ENCODE measurements at places on chromosomes 11 and 22.

DNA sequence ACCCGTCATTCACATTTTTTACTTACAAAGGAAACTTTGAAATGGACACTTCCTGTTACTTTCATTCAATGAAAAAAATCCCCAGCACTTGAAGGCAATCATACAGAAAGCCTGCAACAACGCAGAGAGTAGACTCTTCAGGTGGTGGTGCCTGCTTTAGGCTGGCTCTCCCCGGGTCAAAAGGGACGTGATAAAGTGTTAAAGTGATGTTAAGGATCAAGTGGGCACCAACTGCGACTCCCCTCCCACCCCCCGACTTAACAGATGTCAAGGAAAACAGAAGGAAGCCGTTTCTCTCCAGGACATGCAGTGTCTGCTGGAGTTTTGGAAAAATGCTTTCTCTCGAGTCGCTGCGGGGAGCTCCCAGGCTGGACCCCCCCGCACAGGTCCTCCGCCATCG, 414 bp upstream of the PNPLA3 start:
- peak; percentile 12 for DNase-seq

DNA sequence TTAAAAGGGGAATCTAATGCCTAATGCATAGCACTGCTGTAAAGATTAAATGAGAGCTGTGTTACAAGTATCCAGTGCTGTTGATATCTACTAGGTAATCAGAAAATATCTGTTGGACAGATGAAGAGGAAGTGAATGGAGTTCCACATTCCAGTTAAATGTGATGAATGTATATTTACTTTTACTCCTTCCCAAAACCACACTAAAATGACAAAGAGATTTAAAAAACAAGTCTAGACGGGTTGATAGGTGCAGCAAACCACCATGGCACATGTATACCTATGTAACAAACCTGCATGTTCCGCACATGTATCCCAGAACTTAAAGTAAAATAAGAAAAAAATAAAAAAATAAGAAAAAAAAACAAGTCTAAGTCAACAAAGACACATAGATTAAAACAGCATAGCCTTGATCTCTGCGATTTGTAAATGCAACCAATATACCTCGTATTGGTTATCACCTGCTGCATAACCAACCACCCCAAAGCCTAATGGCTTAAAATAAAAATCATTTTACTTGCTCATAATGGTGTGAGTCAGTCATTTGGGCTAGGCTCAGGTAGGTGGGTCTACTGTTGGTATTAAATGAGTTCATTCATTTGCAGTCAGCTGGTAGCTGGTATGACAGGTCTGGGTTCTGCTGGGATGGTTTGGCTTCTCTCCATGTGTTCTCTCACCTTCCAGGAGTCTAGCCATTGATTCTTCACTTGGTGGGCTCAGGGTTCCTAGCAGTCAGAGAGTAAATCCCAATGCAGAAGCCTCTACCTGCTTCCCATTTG, 39.7 kb upstream of the SLC6A5 start:
- DNase-seq, result no peak

- DNase-seq, result peak; percentile 79
These were observed 19.3 kb downstream of the SCARF2 start for GRCh38 chr22:20418211-20418788.

DNA sequence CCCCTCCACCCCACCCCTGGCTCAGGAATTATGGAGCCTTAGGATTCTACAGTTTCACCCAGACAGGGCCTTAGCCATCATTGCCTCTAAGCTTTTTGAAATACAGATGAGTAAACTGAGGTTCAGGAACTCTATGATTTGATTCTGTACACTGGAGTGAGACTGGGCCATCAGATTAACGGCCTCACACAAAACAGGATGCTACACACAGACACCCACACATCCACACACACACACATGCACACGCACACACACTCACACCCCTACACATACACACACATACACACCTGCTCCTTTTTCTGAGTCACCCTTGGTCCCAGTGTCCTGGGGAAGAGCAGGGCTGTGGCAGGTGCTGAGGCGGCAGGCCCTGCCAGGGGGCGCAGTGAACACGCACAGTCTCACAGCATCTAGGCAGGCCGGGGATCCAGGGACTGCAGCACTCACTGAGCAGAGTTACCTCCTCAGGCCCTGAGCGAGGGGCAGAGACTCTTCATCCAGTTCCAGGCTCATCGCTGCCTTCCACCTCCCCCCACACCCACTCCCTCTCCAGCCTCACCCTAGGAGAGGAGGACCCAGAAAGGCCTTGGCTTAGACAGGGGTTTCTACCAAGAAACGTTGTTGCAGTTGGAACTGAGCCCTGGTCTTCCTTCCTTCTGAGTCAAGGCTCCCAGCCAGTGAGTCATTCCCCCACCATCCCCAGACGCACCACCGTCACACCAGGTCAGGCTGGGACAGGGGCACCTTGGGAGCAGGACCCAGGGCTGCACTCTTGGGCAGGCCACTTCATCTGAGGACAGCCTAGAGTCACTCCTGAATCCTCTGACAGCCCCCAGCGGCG, 89.8 kb upstream of the PARVA start:
- no peak for DNase-seq

DNA sequence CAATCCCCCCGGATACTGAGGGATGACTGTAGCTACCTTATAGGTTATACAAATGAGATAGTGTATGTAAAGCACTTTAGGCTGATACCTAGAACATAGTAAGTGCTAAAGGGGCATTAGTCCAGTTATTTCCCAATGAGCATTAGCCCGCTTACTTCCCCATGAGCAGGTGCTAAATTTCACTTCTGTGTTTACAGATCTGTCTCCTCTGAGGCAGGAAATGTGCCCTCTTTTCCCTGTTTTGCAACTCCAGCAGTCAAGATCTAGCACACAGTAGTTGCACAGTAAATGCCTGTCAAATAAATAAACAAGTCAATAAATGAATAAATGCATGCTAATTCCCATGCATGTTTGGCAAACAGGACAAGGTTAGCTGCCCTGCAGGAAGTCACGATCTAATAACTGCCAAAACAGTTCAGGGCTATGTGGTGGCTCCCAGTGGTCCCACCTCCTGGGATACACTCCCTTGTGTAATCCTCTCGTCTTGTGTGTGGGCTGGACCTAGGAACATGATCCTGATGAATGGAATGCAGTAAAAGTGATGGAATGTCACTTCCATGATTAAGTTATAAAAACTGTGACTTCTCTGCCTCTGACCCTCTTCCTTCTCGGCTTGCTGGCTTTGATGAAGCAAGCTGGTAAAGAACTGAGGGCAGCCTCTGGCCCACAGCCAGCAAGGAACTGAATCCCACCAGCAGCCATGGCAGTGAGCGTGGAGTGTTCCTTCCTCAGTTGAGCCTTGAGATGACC, 459.0 kb downstream of the SOX6 start:
- no peak for DNase-seq

GRCh38 chr11:34358258-34358727, 483 bp upstream of the ABTB2 start:
- DNase-seq, result no peak

DNA sequence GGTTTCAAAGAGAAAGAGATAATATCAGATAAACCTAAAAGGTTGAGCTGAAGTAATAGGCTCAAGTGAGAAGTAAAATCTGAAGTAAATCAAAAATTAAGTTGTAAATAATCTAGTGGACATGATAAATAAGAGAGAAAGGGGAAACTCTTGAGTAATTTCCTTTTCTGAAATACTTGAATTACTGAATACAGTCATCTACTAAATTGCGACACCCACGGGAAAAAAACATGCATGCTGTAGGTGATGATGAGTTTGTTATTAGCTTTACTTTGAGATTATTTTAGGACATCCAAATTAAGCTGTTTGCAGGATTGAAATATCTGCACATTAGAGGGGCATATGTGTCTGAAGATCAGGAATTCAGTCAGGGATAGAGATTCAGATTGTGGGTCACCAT, 50.0 kb upstream of the CARD18 start:
- DNase-seq, result no peak

DNA sequence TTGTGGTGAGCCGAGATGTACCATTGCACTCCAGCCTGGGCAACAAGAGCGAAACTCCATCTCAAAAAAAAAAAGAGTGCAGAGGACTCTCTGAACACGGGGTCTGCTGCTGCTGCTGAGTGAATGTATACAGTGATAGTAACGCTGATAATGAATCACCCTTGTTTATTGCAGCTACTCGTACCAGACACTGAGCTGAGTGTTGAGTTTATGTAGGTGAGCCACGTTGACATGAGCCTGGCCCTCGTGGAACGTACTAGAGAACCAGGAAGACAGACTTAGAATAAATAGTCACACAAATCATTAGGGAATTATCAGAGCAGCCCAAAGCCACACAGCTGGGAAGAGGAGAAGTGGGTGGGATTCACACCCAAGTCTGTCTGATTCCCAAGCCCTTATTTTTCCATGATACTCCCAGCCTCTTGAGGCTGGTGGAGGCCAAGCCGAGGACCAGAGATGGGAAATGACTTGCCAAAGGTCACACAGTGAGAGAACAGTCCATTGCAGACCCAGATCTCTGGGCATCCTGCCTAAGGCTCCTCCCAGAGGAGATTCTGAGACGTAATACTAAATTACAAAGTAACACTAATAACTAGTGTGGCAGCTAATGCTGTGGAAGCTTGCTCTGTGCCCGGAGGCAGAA, 34.8 kb downstream of the MB start:
- DNase-seq, result no peak

GRCh38 chr11:111777094-111778046, 11.2 kb upstream of the PPP2R1B start:
- peak; percentile 70 for DNase-seq

DNA sequence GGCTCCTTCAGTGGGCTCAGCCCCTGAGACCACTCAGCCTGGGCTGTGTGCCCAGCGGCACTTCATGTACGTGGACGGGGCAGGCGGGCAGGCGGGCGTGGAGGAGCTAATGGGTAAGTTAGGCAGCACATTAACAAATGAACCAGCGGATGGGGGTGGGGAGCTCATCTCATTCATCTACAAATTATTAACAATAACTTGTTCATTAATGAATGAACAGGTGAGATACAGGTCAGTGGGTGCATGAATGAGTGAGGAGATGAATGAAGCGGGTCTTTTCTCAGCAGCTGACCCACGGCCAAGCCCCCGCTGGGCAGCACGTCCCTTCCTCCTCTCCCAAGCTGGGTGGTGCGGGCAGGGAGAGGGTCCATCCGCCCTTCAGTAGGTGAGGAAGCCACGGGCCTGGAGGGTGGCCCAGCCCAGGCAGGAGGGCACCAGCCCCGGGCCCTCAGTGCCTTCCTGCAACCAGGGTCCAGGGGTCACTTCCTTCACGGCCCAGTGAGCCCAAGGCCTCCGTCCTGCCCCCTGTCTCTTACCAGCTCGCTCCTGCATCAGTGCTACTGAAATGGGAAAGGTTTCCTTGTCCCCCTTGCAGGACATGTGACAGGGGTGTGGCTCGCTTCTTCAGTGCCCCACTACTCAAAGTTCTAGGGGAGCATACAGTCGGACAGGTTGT, 60.5 kb upstream of the KCNQ1OT1 start:
- no peak for DNase-seq

- peak; percentile 27 for DNase-seq
These were observed 84.0 kb upstream of the CTSC start for GRCh38 chr11:88421530-88421929.

DNA sequence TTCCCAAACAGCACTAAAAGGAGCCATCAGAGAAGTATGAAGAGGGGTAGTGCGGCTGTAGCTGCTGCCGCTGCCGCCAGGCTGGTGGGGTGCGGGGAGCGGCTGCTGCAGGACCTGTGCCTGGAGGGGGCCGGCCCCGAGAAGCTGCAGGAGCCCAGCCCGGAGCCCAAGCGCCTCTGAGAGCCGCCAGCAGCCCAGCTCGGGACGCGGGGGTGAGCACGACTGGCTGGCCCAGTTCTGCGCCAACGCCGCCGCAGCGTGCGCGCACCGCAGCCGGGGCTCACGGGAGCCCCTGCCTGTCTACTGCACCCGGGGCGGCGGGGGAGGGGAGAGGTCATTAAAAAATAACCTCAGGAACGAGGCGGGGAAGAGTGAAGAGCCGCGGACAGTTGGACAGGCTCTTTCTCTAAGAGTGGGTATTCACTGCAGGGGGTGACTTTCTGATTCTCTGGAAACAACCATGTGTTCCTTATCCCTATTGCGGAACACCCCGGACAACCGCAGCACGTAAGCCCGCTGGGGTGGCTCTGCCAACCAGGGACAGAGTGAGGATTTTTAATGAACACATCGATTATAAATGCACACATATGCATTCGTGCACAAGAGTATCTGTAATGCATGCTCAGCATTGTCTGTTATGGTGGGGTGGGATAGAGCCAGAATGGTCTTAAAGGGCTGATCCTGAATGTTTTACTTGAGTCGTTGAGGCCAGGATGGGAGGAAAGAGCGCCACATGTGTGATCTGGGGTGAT, 453 bp downstream of the GAS2 start:
- no peak for DNase-seq

GRCh38 chr11:108160970-108161566, 39.7 kb downstream of the ACAT1 start:
- peak; percentile 11 for DNase-seq

GRCh38 chr11:61736310-61736709, 16.1 kb upstream of the MYRF start:
- DNase-seq, result no peak

DNA sequence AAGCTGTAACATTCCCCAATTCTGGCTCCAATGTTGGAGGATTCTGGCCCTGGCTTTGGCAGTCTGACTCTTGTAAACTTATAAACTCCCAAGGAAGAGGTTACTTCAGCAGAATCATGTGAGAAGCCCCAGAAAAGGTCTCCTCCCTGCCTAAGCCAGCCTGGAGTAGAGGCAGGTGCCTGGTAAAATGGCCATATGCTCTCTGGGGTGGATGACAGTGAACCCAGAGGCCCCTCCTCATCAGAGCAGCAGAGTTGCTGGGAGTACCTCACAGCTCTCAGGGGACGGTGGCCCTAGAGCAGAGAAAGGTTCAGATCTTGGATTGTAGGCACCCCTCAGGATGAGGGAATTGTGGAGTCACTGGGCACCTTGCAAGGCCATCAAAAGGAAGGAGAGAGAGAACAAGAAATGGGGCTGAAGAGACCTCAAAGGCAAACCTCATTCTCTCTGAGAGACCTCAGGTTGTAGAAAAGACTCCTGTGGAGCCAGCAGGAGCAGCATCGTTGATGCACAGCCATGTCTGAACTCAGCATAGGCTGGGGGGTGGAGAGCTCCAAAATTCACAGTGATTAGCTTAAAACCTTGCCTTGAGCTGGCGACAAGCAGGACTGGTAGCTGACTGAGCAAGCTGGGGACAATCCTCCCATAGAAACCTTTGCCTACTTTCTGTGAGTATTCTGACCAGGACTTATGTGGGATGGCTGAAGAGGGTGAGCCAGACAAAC, 4.9 kb upstream of the P2RY6 start:
- DNase-seq, result no peak

GRCh38 chr11:94740083-94741021, 27.8 kb upstream of the AMOTL1 start:
- DNase-seq, result no peak

- no peak for DNase-seq
These were observed 4.6 kb upstream of the VSIG10L2 start for GRCh38 chr11:125941267-125941618.

GRCh38 chr11:86438685-86439084, 64.0 kb downstream of the CCDC81 start:
- no peak for DNase-seq

GRCh38 chr11:47356998-47357329, 4.5 kb upstream of the MYBPC3 start:
- no peak for DNase-seq

GRCh38 chr11:134995741-134996140, 583.7 kb upstream of the B3GAT1 start:
- no peak for DNase-seq

DNA sequence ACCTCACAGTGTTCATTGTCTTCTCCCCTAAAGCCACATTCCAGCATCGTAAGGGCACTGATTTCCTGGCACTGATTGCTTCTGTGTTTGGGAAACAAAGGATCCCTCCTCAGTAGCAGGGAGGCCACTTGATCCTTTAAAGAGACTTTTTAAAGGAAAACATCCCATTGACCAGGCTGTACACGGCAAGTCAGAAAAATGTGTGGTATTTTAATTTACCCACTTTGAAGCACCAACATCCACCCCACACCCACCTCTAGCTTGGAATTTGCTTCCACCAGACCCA, 364.9 kb downstream of the SHANK2 start:
- DNase-seq, result no peak

Data from CD4-positive, alpha-beta T cell treated with Interleukin-12 subunit alpha and Interleukin-12 subunit beta, for 1 hour (primary cell).